ENCODE measurements at places on chromosomes 3 and 15. TPM values are rescaled to one million over a fixed set of nuclear protein-coding genes. Genes with fewer than 3 reads are reported as not detected.

GRCh38 chr15:63969652-63970421, 76.4 kb downstream of the DAPK2 start:
- DNase-seq = no peak

- DNase-seq = no peak
These were observed 585.9 kb downstream of the UNC13C start for GRCh38 chr15:54564166-54564565.

- DNase-seq = no peak
These were observed 6.3 kb upstream of the ZXDC start for GRCh38 chr3:126481808-126482502.

GRCh38 chr3:61080737-61081445, 170.4 kb downstream of the FHIT start:
- peak; percentile 24 for DNase-seq

GRCh38 chr3:176795891-176796290, 401.4 kb downstream of the TBL1XR1 start:
- DNase-seq = no peak

- DNase-seq = no peak
These were observed 53.7 kb downstream of the PCSK6 start for GRCh38 chr15:101435761-101436160.

DNA sequence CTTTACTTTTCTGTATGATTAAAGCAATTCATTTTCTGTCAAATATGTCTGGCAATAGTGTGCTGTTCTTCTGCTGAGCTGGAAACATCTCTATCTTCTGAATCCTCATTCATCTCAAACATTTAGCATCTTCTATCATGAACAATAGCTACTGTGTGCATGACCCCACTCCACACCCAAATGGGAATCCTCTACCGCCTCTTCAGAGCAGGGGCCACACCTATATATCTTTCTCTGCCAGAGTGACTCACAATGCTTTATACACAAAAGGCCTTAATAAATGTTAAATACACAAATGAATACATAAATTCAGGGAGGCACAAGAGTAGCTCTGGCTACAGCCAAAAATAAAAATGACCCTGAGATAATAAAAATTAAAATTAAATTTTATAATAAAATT, 8.0 kb downstream of the ALDH1A2 start:
- DNase-seq = no peak

- DNase-seq = no peak
These were observed 29.6 kb downstream of the RPL22L1 start for GRCh38 chr3:170840291-170840859.

GRCh38 chr3:141056751-141057171, 5.6 kb downstream of the SPSB4 start:
- peak; percentile 35 for DNase-seq

DNA sequence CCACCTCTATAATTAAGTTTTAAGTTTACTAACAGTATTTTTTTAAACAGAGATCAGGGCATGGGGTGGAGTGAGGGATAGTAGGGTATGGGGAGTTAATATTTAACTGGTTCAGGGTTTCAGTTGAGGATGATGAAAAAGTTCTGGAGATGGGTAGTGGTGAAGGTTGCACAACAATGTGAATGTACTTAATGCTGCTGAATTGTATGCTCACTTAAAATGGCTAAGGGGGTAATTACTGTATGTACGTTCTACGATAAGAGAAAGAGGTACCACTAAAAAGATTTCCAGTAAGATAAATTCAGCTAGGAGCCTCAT, 101.4 kb downstream of the TNIK start:
- DNase-seq = no peak

DNA sequence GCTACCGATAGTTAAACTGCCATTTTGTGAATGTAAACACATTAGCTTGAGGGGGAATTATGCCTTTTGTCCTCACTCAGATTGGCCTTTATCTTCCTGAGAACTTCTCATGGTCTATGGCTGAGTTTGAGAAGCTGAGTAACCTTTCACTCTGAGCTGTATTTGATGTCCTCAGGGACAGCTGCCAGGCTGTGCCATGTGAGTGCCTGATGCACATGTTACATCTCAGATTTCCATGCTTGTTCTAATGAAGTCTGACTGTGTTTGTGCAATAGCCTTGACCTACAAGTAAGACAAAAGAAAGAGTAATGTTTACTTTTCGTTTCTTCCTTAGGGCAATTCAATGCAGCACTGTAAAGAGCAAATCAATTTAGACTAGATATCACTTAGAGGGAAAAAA, 44.1 kb upstream of the ARL6 start:
- DNase-seq = no peak

The LRRN1 gene
- 22.6 TPM for total RNA-seq

The CCR8 gene
- not detected for total RNA-seq

The STOML1 gene
- total RNA-seq = 13.6 TPM

The GMNC gene
- 0.07 TPM for total RNA-seq

The GTF2E1 gene
- total RNA-seq = 65.2 TPM

The TMCO5A gene
- total RNA-seq = not detected

The LDHAL6B gene
- total RNA-seq = not detected

The KNL1 gene
- 33.9 TPM for total RNA-seq
